ENCODE measurements at places on chromosomes 3 and 15.

DNA sequence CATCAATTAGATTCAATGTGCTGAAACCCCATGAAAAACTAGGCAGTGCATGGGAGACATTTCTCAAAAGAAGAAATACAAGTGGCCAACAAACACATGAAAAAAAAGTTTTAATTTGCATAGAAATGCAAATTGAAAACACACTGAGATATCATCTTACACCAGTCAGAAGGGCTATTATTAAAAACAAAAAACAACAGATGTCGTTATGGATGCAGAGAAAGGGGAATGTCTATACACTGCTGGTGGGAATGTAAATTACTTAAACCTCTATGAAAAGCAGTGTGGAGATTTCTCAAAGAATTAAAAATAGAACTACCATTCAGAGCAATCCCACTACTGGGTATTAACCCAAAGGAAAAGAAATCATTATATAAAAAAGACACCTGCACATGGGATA lies 98.7 kb downstream of the CCNL1 start:
- no peak for DNase-seq

GRCh38 chr15:90054618-90055097 lies 47.6 kb downstream of the IDH2 start:
- no peak for DNase-seq

DNA sequence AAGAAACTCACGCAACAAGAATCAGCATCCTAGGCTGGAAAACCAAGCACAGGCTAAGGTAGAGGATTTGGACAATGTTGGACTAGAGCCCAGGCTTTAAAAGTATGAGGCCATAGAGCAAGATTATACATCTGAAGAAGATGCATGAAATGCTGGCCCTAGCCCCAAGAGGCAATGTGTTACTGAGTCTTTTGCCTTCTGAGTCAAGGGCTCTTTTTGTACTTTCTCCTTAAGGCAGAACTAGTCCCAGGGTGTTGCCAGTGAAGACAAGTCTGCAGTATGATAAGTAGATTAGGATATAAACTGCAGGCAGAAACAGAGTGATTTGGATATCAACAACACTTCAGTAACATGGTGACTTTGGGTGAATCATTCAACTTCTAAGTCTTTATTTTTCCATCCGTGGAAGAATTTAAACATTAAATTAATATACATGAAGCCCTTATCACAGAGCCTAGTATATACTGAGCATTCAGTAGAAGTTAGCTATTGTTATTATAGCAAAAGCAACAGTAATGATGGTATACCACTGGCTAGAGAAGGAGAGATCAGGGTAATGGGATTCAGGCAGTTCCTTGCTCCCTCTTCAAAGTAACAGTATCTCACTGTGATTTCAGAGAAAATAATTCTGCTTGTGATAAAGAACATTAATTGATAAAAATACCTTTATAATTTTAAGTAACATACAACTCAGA lies 99.9 kb upstream of the MLF1 start:
- no peak for DNase-seq

GRCh38 chr15:68232937-68233336 lies 3.4 kb upstream of the CLN6 start:
- no peak for DNase-seq

- no peak for DNase-seq
Measured at GRCh38 chr3:13851997-13852637, 27.8 kb downstream of the WNT7A start.

GRCh38 chr3:128390867-128391266 lies 75.8 kb downstream of the DNAJB8 start:
- no peak for DNase-seq

DNA sequence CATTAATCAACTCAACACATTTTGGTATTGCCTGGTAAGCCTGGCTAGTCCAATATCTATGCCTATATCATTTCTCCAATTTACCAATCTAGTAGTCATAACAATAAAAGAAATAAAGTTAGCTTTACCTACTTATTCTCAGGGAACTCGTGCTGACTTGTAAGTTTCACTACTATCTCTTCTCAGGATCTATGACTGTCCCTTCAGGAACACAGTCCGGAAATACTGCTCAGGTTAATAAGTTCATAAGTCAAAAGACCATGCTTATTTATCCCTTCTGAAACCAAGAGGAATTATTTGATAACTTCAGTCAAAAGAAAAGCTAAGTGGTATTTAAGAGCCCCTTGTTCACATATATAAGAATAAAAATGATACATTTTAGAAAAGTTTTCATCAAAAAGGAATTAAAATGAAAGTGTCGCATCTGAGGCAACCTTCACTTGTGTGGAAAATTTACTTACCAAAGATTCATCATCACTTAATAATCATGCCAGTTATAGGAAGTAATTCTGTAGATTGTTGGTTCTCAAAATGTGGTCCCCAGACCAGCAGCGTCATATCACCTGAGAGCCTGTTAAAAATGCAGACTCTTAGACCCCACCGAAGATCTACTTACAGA lies 15.5 kb upstream of the THRB start:
- DNase-seq, result no peak

- no peak for DNase-seq
Measured at GRCh38 chr3:113277941-113278598, 66.7 kb downstream of the BOC start.

DNA sequence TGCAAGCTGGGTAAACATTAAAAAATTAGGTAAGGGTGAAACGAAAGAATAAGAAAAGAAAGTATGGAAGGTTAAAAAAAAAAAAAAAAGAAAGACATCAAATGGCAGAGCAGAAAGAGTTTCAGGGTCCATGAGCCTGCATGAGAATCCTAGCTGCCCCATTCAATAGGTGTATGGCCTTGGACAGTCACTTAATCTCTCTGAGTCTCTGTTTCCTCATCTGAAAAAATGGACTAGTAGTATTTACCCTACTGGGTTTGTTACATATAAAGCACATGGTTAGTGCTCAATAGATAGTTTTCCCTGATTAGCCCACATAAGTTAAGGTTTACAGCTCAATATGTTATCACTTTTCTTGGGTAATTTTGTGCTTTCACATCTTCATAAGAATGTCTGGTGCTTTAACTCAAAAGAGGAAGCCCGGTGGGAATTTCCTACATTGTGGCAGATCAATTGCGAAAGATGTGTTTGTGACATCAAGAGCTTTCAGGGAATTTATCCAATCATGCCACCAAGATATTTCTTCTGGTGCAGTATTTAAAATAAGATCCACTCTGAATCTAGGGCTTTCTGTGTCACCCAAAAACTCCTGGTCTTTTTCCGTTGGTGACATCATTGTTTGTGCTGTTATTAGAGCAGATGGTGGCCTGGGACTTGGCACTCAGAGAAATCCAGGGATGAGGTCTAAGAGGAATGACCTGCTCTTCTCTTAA lies 57.2 kb upstream of the UBE2E1 start:
- DNase-seq, result no peak

GRCh38 chr3:66396888-66397287 lies 103.9 kb downstream of the LRIG1 start:
- no peak for DNase-seq

GRCh38 chr3:30779686-30780287 lies 114.7 kb downstream of the GADL1 start:
- no peak for DNase-seq

DNA sequence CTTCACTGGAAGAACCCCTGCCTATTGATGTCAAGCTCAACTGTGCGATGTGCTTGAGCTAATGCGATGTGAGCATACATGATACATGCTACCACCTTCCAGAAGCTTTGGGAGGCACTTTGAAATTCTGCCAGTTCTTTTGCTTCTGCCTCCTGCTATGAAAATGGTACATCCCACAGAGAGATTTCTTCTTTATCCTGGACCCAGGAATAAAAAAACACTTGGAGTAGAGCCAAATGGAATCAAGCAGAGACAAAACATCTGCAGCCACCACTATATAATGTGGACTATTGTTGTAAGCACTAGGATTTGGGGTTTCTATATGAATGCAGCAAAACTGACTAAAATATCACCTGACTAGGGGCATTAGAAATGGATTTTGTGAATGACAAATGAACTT lies 119.9 kb upstream of the GAP43 start:
- no peak for DNase-seq

DNA sequence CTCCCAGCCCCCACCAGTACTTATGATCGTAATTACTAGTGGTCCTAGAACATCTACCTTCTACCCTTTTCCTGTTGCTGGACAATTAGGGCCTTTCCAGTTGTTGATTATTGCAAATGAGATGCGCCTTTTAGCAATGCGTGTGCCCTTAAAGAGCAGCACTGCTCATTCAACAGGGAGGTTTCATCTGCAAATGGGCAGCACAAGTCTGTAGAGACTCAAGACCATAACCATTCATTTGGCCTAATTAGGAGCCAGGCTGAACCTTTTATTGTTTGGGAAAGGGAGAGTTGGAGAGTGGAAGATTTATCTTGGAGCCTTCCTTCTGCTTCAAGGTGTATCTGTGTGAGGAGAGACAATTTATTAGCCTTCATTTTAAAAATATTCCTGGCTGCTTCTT lies 42.3 kb downstream of the BOC start:
- no peak for DNase-seq

DNA sequence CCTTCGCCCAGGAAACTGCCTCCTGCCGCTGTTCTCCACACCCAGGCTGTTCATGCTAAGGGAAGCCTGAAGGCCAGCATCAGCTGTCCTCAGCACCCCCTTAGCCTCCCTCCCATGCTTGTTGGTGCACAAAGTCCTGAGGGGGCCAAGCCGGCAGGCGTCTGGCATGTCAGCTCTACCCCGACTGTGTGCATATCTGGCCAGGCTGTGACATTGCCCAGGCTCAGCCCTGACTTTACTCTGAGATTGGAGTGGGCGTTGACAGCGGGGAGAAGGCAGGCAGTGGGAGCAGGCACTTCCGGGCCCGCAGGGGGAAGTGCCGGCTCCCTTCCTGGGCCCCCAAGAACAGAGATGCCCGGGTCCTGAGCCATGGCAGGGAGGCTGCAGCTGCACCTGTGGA lies 492.2 kb downstream of the AGBL1 start:
- DNase-seq, result no peak

Data from T follicular helper cell (primary cell).